ENCODE measurements at places on chromosomes 2 and 18.

DNA sequence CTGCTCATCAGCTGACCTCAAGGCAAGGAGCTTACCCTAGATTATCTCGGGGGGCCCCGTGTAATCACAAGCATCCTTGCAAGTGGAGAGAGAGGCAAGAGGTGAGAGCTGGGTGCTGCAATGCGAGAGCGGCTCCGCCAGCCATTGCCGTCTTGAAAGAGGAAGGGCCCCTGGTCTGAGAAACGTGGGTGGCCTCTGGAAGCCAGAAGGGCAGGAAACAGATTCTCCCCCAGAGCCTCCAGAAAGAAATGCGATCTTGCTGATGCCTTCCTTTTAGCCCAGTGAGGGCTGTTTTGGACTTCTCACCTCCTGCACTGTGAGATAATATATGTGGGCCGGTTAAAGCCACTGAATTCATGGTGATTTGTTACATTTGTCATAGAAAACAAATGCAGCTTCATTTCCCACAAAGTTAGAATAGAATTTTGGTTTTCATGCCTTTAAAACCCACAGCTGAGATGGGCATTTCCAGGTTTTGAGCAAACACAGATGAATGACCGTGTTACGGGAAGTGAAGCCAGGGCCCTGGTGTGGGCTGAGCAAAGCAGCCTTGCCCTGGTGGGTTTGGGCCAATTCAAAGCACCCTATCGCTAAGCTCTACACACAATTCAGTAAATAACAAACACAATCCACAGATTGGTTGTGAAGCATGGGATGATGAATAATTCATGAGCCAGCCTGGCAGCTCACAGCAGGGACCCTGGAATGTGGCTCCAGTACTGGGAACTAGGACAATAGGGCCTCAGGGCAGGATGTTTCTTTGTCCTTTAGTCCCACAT is 319.9 kb upstream of the HS6ST1 start:
- no peak overlapping the region for H3K4me3 ChIP-seq
- no peaks in the 10 kb centered on the region for H3K4me1 ChIP-seq
- H3K27me3 ChIP-seq, result no peaks in the 10 kb centered on the region
- no peak overlapping the region for H3K27ac ChIP-seq

GRCh38 chr2:123073956-123074355 is 951.1 kb upstream of the CNTNAP5 start:
- no peak overlapping the region for H3K4me3 ChIP-seq
- no peak overlapping the region for H3K27ac ChIP-seq
- no peaks in the 10 kb centered on the region for H3K27me3 ChIP-seq
- DNase-seq, result no peak
- H3K4me1 ChIP-seq, result no peaks in the 10 kb centered on the region
- H3K36me3 ChIP-seq, result no peaks in the 10 kb centered on the region

DNA sequence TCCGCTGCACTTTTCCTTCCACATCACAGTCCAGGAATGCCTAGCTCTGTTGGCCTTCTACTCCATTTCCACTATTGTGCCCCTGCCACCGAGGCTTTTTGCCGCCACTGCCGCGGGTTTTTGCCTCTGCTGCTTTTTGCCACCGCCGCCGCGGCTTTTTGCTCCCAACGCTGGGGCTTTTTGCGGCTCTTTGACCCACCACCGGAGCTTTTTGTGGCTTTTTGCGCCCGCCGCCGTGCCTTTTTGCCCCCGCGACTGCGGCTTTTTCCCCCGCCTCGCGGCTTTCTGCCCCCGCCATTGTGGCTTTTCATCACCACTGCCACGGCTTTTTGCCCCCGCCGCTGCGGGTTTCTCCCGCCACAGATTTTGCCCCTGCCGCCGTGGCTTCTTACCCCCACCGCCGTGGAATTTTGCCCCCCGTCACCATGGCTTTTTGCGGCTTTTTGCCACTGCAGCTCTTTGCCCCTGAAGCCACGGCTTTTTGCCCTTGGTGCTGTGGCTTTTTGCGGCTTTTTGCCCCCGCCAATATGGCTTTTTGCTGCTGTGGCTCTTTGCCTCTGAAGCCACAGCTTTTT is 2798.7 kb upstream of the TEKT4 start:
- no peaks in the 10 kb centered on the region for H3K36me3 ChIP-seq
- no peaks in the 10 kb centered on the region for H3K4me1 ChIP-seq
- no peak overlapping the region for H3K4me3 ChIP-seq
- H3K27me3 ChIP-seq, result no peaks in the 10 kb centered on the region
- peak; percentile 48 for DNase-seq

GRCh38 chr2:191165176-191165643 is 14.4 kb upstream of the STAT4 start:
- H3K27ac ChIP-seq, result no peak overlapping the region
- H3K4me1 ChIP-seq, result peaks cover 25% of the 10 kb centered on the region
- no peak overlapping the region for H3K4me3 ChIP-seq
- no peaks in the 10 kb centered on the region for H3K36me3 ChIP-seq

GRCh38 chr2:197204519-197205250 is 105.9 kb downstream of the ANKRD44 start:
- H3K27me3 ChIP-seq, result no peaks in the 10 kb centered on the region
- peak overlapping the region; percentile 61 for H3K27ac ChIP-seq
- H3K4me1 ChIP-seq, result peaks cover 34% of the 10 kb centered on the region
- peak overlapping the region; percentile 4 for H3K4me3 ChIP-seq
- no peak for DNase-seq

DNA sequence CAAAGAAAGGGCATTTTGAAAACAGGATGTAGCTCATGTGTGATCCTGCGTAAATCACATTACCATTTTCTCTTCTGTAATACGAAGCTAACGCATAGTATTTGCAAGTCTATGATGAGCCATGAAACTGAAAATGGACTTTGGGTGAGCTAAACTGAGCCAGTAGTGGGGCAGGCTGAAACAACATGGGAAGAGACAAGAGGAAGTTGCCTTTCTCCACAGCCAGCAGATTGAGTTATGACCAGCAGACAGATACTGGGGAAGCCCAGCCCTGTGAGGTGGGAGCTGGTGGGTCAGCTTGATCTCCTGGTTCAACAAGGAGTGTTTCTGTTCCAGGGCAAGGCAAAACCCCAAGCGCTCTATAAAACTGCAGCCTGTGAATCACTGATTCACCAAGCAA is 11.8 kb downstream of the CYRIA start:
- DNase-seq, result no peak
- H3K27ac ChIP-seq, result no peak overlapping the region
- H3K36me3 ChIP-seq, result no peaks in the 10 kb centered on the region
- no peak overlapping the region for H3K4me3 ChIP-seq

- peak within 1 kb of the TSS; percentile 89 for H3K4me3 ChIP-seq
- H3K4me1 ChIP-seq, result no peaks in the 10 kb centered on the region
- H3K27me3 ChIP-seq, result no peaks in the 10 kb centered on the region
- peak; percentile 94 for DNase-seq
These were observed at the start of gene MERTK for GRCh38 chr2:111897924-111898702. Gene MERTK, plus strand, starts transcription at chr2:111898607. Its CDS starts 129 bp downstream, at chr2:111898736.

- no peaks in the 10 kb centered on the region for H3K36me3 ChIP-seq
- H3K27me3 ChIP-seq, result no peaks in the 10 kb centered on the region
- DNase-seq, result no peak
- H3K4me1 ChIP-seq, result peaks cover 9% of the 10 kb centered on the region
- H3K4me3 ChIP-seq, result no peak overlapping the region
- no peak overlapping the region for H3K27ac ChIP-seq
These were observed 3.7 kb downstream of the FAM171B start for GRCh38 chr2:186697536-186697935.

DNA sequence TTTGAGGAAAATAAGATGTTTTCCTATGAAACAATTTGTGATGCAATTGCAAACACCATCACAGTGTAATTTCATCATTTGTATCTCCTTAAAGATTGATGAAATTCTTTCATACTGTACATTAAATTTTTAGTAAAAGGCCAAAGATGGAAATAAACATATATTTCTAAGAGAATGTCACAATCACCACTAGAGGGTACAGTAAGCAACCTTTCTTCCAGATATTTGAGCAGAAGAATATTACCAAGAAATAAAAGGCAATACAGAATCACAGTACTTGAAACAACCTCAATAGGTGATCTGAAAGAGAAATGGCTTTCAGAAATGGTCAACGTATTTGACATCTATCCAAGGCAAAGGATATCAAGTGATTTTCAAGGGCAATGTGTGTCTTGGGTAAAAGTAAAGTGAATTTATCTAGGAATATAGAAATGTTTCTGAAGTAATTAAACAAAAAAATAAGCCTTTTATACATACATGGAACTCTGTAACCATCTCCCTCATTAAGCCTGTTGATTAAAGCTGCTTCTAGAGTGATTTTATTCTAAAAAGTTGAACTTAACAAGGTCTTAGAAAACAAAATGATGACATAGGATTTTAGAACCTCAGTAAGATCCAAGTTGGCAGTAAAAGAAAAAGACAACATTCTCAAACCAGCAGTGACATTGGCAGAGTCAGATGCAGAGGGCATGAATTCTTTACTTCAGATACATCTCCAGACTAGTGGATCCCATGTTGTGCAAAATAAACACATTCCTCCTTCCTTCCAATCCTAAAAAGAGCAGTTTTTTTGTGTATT is 90.3 kb upstream of the SESTD1 start:
- no peak overlapping the region for H3K27ac ChIP-seq
- no peak overlapping the region for H3K4me3 ChIP-seq
- no peaks in the 10 kb centered on the region for H3K36me3 ChIP-seq
- no peak for DNase-seq

DNA sequence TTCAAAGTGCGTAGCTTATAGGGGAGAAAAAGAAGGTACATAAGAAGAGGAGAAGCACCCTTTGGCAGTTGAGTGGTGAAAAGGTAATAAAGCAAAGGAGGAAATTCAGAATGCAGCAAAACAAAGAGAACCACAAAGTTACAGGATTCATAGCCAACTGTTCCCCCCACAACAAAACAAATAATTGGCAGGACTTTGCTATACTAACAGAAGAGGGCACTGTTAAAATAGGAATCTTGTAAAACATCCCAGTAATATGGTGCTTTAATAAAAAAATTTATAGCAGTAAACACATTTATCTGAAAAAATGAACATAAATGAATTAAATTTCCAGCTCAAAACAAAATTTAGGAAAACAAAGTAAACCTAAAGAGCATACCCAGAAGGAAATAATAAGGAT is 42.3 kb downstream of the R3HDM1 start:
- no peaks in the 10 kb centered on the region for H3K27me3 ChIP-seq
- no peak for DNase-seq
- H3K27ac ChIP-seq, result no peak overlapping the region
- no peak overlapping the region for H3K4me3 ChIP-seq
- H3K4me1 ChIP-seq, result no peaks in the 10 kb centered on the region
- H3K36me3 ChIP-seq, result no peaks in the 10 kb centered on the region

DNA sequence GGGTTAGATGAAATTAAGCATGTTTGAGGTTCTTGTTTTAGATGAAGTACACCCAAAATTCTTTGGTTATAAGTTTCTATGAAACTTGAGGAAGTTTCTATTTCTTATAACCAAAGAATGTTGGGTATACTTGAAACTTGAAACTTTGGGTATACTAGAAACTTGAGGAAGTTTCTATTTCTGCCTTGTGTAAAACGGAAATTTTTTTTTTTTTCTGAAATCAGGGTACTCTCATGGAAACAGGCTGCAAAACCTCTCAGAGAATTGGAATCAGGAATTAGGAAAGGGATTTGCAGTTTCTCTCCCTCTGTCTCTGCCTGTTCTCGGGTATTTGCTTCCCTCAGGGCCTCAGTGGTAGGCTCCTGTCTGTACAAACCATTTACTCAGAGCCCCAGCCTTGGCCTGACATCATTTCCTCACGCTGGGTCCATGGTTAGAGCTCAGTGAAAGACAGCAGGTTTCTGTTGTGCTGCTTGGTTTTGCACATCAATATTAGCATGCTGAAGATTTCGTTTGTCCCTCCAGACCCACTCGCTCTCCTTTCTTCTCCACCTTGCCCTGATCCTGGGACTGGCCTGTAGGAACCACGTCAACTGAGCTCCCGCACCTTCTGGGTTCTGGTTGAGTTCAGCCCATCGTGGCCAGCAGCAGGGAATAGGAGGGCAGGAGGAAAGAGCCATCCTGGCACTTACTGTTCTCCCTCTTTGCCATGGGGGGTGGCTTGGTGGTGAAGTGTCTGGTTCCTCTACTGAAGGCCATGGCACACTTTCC is 106.4 kb downstream of the POLR1A start:
- no peaks in the 10 kb centered on the region for H3K4me1 ChIP-seq
- peak overlapping the region; percentile 87 for H3K27ac ChIP-seq
- no peaks in the 10 kb centered on the region for H3K27me3 ChIP-seq
- H3K4me3 ChIP-seq, result peak overlapping the region; percentile 34
- DNase-seq, result no peak

GRCh38 chr2:46497766-46498165 is 18.4 kb downstream of the TMEM247 start:
- no peak overlapping the region for H3K27ac ChIP-seq
- no peaks in the 10 kb centered on the region for H3K4me1 ChIP-seq
- no peaks in the 10 kb centered on the region for H3K27me3 ChIP-seq
- H3K4me3 ChIP-seq, result no peak overlapping the region
- no peak for DNase-seq

GRCh38 chr2:140565756-140566155 is 1565.1 kb downstream of the LRP1B start:
- DNase-seq, result no peak
- H3K27ac ChIP-seq, result no peak overlapping the region
- no peaks in the 10 kb centered on the region for H3K27me3 ChIP-seq
- H3K4me1 ChIP-seq, result no peaks in the 10 kb centered on the region

DNA sequence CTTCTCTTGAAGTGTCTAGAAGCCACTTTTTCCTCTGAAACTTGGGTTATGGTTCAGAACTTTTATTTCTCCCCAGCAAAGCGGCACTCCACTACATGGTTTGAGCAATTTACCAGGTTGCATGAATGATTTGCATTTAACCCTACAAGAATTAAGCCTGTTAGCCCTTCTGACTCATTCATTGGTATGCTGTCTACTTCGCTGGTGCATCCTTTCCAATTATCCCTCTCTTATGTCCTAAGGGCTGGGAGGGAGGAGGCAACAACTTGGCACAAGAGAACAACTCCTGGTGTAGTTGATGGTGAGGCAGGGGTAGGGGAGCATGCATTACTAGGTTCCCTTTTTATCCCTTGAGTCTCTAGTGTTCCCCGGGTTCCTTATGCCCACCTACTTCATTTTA is 293.4 kb upstream of the MEX3C start:
- H3K27ac ChIP-seq, result no peak overlapping the region
- no peaks in the 10 kb centered on the region for H3K4me1 ChIP-seq
- H3K27me3 ChIP-seq, result no peaks in the 10 kb centered on the region
- no peak for DNase-seq
- no peaks in the 10 kb centered on the region for H3K36me3 ChIP-seq

DNA sequence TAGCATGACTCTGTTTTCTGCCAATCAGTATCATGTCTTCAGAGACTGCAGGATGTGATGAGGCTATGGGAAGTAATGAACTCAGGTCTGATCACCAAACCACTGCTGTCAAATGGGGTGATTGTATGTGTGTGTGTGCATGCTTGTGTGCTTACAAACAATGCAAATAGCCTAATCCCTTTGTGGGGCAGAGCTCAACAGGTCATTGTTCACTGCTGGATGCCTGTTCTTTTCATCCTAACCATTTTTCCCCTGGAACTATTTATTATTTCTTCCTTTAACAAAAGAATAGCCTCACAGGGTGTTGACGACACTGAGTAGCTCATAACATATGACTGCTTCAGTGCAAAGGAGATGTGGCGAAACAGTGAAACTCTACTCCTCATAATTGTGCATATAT is 55.9 kb downstream of the NXPH2 start:
- no peak overlapping the region for H3K4me3 ChIP-seq
- no peaks in the 10 kb centered on the region for H3K36me3 ChIP-seq
- no peak for DNase-seq
- no peaks in the 10 kb centered on the region for H3K4me1 ChIP-seq
- H3K27ac ChIP-seq, result no peak overlapping the region

All from tibial artery (tissue), 4 donors.